Stimulated activated CD8-positive, alpha-beta memory T cell treated with anti-CD3 and anti-CD28 coated beads, Interleukin-4, amount 100 ng/mL, for 24 hours (primary cell): ENCODE measurements at places on chromosomes 2 and 18.

- DNase-seq: no peak
Observed at GRCh38 chr18:46856973-46857372, 60.3 kb downstream of the PIAS2 start.

DNA sequence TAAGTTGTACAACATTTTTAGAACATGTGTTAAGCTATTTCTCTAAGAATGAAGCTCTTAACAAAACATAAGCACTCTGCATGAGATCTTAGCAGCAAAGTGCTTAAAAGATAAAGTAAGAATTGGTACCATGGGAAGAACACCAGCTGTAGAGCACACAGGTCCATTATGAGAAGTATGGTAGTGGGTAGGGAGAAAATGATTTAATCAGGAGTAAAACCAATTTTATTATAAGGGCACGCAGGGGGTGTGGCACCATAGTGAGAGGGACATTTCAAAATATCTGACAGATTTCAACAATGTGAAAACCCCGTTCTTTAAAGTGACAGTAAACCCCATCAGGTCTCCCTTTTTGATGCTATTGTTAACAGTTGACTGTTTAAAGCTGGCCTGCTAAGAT, 492.9 kb downstream of the ARHGAP15 start:
- no peak for DNase-seq

DNA sequence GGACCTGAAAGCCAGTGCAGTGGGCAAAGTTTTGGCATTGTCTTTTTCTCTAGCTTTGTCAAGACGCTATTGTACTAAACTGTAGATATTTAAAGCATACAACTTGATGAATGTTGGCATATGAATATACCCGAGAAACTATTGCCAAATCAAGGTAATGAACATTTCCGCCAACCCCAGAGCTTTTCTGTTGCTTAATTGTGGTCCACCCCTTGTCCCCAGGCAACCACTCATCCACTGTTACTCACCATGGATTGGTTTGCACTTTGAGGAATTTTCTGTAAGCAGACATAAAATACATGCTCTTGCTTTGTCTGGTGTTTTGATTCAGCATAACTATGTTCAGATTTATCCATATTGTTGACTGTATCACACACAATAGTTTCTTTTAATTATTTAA, 688.4 kb downstream of the ADCYAP1 start:
- DNase-seq: no peak

DNA sequence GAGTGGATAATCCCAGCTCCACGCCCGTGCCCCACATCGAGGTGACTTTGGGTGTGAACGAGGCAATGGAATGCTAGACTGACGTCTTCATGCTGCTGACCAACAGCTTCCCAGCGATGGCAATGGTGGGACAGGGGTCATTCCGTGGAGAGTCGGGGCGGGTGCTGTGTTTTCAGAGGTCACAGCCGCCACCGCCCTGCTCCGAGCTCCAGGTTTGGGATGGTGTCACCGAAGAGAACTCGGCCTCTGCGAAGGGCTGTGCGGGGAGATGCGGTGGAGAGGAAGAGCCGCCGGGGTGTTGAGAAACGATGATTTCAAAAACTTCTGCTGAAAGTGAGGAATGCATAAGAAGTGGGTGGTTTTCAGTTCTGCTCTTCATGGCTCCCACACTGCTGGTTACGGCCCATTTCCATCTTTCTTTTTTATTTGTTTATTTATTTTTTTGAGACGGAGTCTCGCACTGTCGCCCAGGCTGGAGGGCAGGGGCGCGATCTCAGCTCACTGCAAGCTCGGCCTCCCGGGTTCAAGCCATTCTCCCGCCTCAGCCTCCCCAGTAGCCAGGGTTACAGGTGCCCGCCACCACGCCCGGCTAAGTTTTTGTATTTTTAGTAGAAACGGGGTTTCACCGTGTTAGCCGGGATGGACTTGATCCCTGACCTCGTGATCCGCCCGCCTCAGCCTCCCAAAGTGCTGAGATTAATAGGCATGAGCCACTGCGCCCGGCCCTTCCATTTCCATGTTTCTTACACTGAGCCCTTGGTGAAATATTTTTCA, 142.6 kb downstream of the RTP5 start:
- no peak for DNase-seq

- DNase-seq: no peak
Observed at GRCh38 chr18:57583297-57583835, 3.1 kb downstream of the FECH start.

DNA sequence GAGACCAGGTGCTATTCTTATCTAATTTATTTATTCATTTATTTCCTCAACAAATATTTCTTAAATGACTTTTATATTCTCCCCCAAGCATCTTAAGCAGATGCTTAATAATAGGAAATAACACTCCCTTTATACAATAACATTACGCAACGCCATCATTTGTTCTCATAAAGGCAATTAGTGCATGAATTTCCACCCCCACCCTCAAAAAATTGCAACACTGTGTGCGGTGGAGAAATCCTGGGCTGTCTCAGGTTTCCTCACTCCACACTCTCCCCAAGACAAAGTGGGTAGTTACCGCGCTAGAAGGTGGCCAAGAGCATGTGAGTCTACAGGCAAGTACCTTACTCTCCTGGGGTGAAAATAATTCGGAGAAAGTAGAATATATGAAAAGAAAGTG, 37.0 kb upstream of the CTDP1 start:
- DNase-seq: no peak

DNA sequence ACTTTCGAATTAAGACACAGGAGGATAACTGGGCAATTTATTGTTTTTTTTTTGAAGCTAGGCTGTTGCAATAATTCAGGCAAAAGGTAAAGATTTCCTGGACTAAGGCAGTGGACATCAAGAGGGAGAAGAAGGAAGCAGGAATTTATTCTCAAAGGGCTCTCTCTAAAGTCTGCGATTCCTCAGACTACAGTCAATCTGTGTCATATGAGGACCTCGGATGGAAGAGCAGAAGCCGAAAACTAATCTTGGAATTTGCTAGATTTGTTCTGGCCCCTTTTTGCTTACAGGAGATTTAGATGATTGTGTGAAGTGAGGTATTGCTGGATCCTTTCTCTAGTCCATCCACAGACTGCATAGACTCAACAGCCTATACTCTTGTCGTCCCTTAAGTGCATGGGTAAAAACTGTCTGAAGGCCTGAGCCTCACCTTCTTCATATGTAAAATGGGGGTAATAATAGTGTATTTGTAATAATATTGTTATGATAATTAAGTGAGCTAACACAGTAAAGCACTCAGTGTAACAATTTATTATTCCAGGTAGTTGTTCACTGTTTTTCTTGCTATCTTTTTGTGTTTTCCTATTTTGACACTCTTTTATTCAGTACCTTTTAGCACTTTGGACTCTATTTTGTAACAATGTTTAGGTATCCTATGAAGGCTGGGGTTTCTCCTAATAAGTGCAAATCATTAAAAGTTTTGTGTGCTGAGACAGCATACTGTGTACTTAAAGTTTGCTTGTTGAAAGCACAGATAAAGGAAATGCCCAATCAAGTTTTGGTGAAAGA, 54.2 kb upstream of the NT5C1B start:
- DNase-seq: no peak
